ENCODE measurements at places on chromosomes 1 and 21.

DNA sequence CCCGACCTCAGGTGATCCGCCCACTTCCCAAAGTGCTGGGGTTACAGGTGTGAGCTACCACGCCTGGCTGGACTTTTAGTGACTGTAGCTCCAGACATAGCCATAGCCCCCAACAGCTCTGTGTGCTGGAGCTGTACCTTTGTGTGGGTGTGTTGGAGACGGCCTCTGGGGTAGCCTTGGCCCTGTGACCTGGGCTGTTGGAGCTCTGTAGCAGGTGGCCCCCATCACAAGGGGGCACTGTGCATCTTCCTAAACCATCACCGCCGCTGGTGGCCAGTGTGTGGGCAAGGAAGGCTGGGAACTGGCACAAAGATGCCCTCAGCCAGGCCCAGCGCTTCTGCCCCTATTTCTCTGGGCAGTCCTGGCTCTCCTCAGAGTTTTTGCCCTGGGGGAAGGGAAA lies 38.4 kb upstream of the FOXO6 start:
- no peak for DNase-seq

DNA sequence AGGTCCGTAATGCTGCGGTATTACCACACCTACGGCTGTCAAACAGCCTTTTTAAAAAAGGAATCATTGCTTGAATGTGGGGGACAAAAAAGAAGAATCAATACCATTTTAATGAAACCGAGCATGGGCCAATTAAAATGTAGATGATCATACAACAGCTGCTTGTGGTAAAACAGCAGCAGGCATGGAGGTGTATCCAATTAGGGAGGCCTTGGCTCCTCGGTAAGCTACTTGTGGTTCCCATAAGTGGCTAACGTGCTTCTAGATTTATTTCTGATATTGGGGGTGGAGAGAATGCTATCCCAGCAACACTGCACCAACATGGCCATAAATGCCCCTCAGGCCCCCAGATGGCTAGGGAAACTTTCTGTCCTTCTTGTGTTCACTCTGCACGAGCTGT lies 1.8 kb downstream of the PTPN14 start:
- no peak for DNase-seq

DNA sequence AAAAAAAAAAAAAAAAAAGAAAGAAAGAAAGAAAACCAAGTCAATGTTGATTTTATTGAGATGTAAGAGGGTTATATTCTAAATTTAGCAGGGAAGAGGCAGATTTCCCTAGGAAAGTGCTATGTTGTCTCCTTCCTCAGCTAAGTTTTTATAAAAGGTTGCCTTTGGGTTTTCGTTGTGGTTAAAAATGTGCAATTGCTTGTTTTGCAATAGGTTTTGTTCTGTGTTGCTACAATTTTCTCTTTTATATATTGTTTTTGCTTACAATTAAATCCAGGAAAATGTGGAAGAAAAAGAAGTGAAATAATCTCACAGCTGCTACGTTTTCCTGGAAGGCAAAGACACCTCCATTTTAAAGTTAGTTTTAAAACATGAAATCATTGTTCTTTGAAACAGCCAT lies 136.7 kb upstream of the C1orf105 start:
- DNase-seq = no peak

GRCh38 chr1:206872139-206872538 lies 6.7 kb downstream of the IL20 start:
- DNase-seq = no peak

GRCh38 chr1:25571522-25571970 lies 28.1 kb downstream of the LDLRAP1 start:
- no peak for DNase-seq

GRCh38 chr1:162145966-162146696 lies 76.6 kb downstream of the NOS1AP start:
- DNase-seq = no peak

DNA sequence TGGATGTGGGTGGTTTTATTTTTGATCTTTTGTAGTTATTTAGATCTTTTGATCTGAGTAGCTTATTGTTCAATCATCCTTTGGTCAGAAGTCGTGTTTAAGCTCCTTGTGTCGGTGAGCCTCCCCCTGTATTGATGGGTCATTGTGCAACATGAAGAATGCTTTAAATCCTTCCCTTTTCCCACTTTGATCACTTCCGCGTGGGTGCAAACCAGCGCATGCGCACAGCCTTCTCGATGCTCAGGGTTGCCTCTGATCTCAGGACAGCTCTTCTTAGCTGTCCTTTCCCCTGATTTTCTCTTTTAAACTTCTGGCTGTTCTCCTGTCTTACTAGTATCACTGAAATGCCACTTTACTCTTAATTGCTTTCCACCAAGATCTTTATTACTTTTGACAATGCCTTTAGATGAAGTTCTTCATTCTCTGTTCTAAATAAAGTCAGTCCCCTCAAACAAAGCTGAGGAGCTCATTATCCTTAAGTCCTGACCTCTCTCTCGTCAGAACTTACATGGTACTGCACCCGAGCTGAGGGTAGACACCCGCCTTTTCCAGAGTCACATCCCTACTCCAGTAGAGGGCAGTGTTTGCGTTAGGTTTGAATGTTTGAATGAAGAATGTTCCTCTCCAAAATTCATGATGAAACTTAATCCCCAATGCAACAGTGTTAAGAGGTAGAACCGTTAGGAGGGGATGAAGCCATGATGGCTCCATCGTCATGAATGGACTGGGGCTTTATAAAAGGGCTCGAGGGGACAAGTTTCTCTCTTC lies 547.9 kb upstream of the TMPRSS15 start:
- DNase-seq = no peak

- DNase-seq = no peak
These were observed 45.5 kb downstream of the GRIK3 start for GRCh38 chr1:36988741-36989193.

DNA sequence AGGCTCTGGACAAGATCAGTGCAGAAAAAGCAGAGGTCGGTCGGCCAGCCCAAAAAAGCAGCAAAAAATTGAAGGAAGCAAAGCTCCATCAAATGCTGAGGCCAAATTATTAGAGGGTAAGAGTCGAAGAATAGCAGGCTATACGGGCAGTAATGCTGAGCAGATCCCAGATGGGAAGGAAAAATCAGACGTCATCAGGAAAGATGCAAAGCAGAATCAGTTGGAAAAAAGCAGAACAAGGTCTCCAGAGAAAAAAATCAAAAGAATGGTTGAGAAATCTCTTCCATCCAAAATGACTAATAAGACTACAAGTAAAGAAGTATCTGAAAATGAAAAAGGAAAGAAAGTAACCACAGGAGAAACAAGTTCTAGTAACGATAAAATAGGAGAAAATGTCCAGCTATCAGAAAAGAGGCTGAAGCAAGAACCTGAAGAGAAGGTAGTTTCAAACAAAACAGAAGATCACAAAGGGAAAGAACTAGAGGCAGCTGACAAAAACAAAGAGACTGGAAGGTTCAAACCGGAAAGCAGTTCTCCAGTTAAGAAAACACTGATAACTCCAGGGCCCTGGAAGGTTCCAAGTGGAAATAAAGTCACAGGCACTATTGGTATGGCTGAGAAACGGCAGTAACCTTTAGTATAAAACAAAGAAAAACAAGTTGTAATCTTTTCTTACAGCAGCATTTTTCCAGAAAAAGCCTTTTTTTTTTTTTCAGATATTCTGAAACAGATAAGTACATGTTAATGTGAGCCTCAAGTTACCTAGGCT lies 75.7 kb downstream of the PHTF1 start:
- DNase-seq = no peak

- DNase-seq = no peak
These were observed 5.7 kb upstream of the MATN1 start for GRCh38 chr1:30728832-30729638.

DNA sequence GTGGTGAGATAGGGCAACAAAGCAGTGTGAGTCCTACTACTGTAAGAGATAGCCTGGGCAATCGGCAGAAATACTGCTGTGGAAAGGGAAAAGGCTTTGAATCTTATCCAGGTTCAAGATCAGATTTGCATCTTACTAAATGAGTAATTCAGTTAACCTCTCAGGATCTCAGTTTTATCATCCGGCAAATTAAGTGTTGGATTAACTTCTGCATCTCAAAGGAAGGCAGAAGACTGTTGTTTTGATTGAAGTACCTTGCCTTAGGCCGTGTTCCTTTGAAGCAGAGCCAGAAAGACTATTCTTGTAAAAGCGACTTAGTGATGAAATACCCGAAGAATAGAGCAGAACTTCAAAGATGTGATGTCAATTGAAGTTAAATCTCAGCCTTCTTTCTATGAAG lies 612.9 kb upstream of the USP24 start:
- DNase-seq = no peak

DNA sequence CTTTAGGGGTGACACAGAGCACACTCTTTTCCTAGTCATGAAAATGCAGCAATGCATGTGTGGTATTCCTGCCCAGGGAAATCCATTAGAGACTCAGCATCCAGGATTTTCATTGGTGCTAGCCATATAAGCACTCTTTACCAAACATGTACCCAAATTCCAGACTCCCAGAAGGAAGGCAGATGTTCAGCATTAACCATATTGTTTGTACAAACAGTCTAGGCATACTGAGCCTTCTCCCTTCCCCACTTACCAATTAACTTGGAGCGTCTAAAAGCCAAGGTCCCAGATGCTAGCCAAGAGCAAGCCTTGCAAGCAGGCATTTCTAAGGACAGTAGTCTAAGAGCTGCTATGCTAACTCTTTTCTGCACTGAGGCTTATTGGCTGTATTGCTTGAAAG lies 27.9 kb downstream of the ZBED6 start:
- no peak for DNase-seq

DNA sequence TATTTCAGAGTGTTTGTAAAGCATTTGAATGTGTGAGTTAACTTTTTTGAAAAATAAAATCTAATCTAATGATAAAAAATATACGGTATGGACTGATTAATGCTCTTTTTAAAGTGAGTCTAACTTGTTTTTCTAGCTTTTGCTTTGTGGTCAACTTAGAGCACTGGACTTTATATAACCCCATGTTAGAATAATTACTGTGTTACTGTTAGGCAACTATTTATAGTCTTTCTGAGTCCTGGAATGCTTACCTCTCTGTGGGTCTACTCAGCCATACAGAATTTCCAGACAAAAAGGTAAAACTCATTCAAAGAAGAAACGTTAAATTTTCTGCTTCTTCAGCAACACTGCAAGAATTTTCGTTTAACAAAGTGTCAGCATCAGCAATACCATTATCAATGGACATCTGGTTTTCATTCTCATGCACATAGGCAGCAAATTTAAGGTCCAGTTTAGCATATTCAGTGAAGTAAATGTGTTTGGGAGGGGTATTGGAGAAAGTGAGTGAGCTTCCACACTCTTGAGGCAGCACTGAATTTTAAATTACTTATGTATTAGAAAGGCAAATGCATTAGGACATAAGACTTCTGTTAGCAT lies 664.7 kb upstream of the NEGR1 start:
- DNase-seq = no peak

DNA sequence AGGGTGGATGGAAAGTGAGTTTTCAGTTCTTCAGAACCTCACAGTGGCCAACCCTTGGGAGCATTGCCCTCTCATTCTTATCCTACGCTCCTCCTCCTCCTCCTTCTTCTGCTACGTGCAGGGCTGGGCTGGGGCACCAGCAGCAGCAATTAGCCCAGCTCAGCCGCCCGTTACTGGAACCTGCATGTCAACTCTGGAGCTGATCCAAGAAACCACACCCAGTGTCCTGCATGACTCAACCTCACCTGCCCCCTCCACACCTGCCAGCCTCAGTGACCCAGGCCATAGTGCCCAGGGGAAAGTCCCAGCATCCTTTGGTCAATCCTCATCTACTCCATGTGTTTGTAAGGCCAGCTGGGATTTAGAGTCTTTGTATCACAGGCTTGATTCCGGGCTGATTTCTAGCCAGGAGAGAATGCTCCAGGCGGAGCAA lies 12.6 kb downstream of the ELF3 start:
- DNase-seq = no peak

DNA sequence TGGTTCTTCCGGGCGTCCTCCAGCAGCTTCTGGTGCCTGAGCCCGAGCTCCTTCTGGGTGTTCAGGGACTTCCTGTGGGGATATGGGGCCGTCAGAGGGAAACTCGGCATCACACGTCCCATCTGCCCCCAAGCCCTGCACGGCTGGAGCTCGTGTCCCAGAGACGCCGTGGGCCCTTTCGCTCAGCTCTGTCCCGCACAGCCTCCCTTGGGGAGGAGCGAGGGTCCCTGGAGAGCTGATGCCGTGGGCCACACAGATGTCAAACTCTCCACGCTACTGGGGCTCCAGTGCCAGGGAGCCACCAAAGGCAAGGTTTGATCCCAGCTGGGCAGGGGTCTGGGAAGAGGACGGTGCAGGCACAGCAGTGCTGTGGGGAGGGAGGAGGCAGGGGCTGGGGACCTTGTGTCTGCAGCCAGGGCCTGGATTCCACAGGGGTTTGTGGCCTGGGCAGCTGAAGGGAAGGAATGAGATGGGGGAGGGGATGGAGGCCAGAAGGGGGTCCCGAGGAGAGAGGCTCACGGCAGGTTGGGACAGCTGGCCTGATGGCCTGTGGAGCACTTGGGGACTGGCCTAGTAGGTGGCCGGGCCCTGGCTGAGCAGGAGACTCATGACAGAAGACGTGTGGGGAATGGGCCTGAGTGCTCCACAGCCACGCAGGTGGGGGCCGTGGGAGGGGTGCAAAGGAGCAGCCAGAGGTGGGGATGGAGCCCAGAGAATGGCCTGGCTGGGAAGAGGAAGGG lies 30.4 kb downstream of the CFAP74 start:
- no peak for DNase-seq

DNA sequence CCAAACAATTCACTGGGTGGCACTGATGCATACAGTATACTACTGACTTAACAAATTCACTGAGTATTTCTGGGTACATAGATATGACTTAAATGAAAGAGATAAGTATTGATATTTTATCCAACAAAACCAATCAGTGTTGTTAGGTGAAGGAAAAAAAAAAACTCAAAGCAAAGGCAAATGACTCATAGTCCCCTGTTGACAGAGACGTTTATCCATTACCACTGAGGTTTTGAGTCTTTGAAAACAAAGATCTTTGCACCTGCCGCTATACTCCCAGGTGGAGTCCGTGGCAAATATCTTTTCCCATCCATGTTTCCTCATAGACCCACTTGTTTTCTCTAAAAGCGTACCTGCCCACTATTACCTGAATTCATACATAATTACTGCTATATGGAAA lies 18.4 kb downstream of the DYNLT5 start:
- no peak for DNase-seq

- no peak for DNase-seq
These were observed 190.6 kb downstream of the GRIK1 start for GRCh38 chr21:29749223-29749622.

GRCh38 chr21:27346041-27346448 lies 379.2 kb upstream of the ADAMTS5 start:
- DNase-seq = no peak

- no peak for DNase-seq
These were observed 284.4 kb upstream of the GJB5 start for GRCh38 chr1:34470401-34470800.

GRCh38 chr1:215645182-215645581 lies 78.1 kb downstream of the KCTD3 start:
- no peak for DNase-seq

GRCh38 chr1:240310226-240310925 lies 218.7 kb downstream of the FMN2 start:
- no peak for DNase-seq

GRCh38 chr1:81547912-81548303 lies 252.8 kb upstream of the ADGRL2 start:
- DNase-seq = no peak

Measured in right forelimb (tissue), 1 donor.